Esophagus muscularis mucosa (tissue), 4 donors: ENCODE measurements at places on chromosomes 12 and 14. TPM values are rescaled to one million over a fixed set of nuclear protein-coding genes. Genes with fewer than 3 reads are reported as not detected.

SPRYD4 gene
- 1.4 TPM for total RNA-seq

DNA sequence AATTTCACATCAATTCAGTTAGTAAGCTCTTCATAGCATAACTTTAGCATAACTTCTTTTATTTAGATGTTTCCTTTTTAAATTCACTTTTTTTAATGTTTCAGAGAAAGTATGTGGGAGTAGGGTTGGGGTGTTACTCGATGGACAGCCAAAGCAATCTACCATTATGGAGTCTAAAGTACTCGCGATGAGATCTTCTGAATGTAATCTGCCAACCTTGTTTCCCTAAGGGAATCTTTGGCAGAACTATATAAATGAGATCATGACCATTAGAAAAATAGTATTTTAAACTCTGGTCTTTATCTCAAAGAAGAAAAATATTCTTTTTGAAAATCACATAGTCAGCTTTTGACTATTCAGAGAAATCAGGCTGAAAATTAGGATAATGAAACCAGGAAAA, 103.9 kb downstream of the BBS10 start:
- H3K4me1 ChIP-seq: no peaks in the 10 kb centered on the region
- no peaks in the 10 kb centered on the region for H3K27me3 ChIP-seq
- H3K27ac ChIP-seq: no peak overlapping the region

GRCh38 chr12:110254971-110255540, 26.0 kb upstream of the ATP2A2 start:
- no peaks in the 10 kb centered on the region for H3K36me3 ChIP-seq
- no peaks in the 10 kb centered on the region for H3K27me3 ChIP-seq
- H3K4me3 ChIP-seq: no peak overlapping the region
- DNase-seq: no peak
- no peak overlapping the region for H3K27ac ChIP-seq
- H3K4me1 ChIP-seq: peaks cover 32% of the 10 kb centered on the region

DNA sequence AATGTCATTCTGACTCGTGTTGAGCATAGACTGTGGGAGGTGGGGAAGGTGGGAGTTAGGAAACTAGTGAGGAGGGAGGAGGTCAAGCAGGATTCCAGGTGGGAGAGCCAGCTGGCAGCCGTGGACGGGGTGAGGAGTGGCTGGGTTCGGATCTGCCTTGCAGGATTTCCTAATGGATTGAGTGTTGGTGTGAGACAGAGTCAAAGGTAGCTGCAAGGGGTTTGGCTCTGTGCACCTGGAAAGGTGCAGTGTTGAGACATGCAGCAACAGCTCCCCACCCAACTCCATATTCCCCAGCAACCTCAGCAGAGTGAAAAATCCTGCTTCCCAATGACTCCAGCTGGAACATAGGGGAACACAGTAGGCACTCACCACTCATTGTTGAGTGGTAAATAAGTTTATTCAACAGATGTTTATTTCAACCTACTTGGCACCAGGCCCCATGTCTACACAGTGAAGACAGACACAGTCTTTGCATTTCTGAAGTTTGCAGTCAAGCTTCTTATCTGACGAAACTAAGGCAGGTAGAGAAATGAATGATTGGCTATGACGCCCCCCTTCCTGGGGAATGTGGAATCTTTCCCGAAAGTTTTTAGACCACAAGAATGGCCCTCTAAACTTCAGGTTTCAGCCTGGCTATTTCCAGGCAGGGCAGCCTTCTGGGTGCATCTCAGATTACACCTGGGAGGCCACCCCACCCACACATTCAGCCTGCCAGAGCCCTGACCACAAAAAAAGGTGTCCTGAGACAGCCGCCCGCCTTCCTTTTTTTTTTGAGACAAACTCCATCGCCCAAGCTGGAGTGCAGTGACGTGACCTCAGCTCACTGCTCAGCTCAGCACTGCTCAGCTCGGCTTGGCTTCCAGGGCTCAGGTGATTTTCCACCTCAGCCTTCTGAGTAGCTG, 37.9 kb upstream of the PLEKHG6 start:
- H3K4me1 ChIP-seq: peaks cover 21% of the 10 kb centered on the region
- no peaks in the 10 kb centered on the region for H3K27me3 ChIP-seq
- DNase-seq: no peak
- no peak overlapping the region for H3K27ac ChIP-seq
- H3K36me3 ChIP-seq: no peaks in the 10 kb centered on the region
- no peak overlapping the region for H3K4me3 ChIP-seq

DNA sequence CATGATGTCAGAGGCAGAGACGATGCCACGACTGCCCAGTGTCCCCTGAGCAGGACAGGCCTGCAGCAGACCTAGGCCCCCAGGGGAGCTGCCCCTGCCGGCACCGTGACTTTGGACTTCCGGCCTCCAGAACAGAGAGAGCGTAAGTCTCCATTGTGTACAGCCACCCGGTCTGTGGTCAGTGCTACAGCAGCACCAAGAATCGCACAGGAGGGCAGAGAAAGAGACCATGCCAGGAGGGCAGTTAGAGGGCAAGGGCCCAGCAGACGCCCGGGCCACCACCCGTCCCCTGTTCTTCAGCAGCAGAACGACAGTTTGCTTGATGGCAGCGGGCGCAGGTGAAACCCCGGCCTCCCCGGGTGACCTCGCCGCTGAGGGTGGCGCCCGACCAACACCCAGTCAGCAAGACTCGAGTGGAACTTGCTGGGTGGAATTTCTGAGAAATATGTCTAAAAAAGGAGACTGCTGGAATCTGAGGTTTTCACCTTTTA, 19.7 kb downstream of the GALNT9 start:
- H3K27me3 ChIP-seq: no peaks in the 10 kb centered on the region
- no peaks in the 10 kb centered on the region for H3K36me3 ChIP-seq

HOXC12 gene
- not detected for total RNA-seq

TAS2R9 gene
- total RNA-seq: not detected

- peaks cover 13% of the 10 kb centered on the region for H3K36me3 ChIP-seq
- no peak overlapping the region for H3K4me3 ChIP-seq
- H3K4me1 ChIP-seq: peaks cover 100% of the 10 kb centered on the region
- no peaks in the 10 kb centered on the region for H3K27me3 ChIP-seq
- DNase-seq: no peak
These were observed 29.3 kb upstream of the PNMA1 start for GRCh38 chr14:73743431-73743931.

KRT6C gene
- not detected for total RNA-seq

TEX22 gene
- 0.19 TPM for total RNA-seq
